Forelimb muscle (tissue), 1 donor: ENCODE measurements at places on chromosomes 16 and 17. TPM values are rescaled to one million over a fixed set of nuclear protein-coding genes. Genes with fewer than 3 reads are reported as not detected.
A peak's percentile ranks its signal among the peaks of the same experiment; 100 is the strongest.

- DNase-seq: no peak
Measured at GRCh38 chr17:83144421-83145357, 65.3 kb downstream of the METRNL start.

- DNase-seq: no peak
Measured at GRCh38 chr16:67964477-67965131, 3.8 kb downstream of the SLC12A4 start.

DNA sequence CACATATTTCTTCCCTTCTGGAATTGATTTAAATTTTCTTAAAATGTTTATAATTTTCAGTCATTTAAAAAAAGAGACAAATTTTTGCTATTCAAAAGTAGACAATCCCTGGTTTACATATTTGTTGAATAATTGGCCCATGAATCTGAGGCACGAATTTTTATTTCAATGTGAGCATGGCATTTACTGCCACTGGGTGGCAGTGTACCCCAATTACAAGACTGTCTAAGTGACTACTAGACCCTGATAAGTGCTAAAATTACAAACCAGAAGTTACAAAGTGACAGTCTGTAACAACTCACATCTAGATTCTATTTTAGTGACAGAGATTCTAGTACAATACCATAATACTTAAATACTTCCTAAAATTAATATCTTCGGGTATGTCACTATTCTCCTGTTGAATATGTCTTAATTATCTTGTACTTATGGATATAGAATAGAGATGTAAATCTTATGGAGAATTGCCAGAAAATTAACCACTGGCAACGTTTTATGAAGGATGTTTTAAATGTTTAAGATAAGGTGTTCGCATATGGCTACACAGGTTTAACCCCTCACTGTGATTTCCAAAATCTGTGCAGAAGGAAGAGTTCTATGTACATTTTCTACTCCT is 235.8 kb downstream of the MAP2K4 start:
- peak; percentile 60 for DNase-seq

DNA sequence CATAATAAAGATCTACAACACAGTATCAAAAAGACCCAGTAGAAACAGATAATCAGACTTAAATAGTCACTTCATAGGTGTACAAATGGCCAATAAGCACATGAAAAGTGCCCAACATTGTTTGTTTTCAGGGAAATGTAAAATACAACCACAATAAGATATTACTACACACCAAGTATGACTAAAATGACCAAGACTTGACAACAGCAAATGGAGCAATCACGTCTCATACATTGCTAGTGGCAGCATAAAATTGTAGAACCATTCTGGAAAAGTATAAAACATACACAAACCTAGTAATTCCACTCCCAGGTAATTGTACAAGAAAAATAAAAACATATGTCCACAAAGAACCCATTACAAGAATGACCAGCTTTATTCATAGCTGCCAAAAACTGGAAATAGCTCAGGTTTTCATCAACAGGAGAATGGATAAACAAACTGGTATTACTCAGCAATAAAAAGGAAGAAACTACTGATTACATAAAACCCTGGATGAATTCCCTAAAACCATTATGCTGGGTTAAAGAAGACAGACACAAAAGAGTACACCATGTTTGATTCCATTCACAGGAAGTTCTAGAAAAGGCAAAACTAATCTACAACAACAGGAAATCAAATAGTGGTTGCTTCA is 85.6 kb downstream of the TTC19 start:
- no peak for DNase-seq

DNA sequence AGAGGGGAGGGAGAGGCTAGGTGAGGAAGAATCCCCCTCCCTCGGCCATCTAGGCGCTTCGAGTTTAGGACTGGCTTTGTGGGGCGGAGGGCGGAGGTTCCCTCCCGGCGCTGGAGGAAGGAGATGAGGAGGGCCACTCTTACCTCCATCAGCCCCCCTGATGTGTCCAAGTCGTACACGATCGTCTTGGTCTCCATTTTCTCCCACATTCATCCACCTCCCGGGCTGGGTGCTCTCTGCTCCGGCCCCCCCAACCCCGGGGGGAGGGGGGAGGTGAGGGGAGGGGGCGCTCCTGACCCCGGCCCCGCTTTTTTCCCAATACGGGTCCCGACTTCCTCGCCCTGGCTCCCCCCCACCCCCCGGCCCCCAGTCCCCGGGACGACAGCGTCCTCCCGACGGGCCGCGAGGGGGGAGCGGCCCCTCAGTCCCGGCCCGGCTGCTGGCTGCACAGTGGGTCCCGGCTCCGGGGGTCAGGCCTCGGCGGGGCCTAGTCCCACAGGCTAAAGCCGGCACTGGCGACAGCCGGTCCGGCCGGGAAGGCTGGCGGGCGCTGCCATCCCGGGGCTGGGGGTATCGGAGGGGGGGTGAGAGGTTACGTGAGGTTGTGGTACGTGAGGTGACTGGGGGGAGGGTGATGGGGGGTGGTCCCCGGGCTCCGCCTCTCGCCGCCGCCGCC is 428 bp downstream of the PHF12 start:
- no peak for DNase-seq

The HBA1 gene
- 2,062 TPM for polyA plus RNA-seq
